GM13976 (cell line): ENCODE measurements at places on chromosomes 4 and X.

- DNase-seq, result no peak
Measured at GRCh38 chr4:110654254-110654635, 31.4 kb upstream of the PITX2 start.

DNA sequence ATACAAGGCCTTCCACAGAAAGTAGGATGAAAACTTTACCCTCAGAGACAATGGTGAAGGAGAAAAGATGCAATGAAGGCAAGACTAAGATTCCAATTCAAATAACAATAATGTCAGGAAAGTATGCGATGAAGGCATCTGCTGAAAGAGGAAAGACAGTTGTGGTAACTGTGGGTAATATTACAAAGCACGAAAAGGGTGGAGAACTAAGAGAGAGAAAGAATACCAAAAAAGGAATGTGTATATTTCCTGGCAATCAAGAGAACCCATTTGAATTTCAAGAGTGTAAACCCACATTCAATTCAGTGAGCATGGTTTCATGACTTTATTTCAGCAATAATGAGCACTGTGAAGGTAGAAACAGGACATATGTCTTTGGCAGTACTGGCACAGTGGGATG is 225.5 kb downstream of the PALLD start:
- no peak for DNase-seq

GRCh38 chrX:41167888-41168287 is 82.6 kb downstream of the USP9X start:
- no peak for DNase-seq

DNA sequence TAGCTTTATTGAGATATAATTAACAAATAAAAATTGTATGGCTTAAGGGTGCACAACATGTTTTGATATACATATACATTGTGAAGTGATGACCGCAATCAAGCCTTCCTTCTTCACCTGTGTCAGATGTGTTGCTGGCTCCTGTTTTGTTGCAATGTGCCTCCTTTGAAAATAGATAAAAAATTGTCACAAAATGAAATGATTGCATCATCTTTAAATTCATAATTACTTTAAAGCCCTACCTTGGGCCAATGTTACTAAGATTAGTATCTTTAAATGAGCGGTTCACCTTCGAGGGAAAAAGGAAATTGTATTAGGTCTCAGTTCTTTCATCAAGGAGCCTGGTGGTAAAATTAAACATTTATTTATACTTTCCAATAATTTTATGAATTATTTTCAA is 77.3 kb downstream of the GPRIN3 start:
- DNase-seq, result no peak
